H7 (cell line): ENCODE measurements at places on chromosomes 16 and 17. TPM values are rescaled to one million over a fixed set of nuclear protein-coding genes. Genes with fewer than 3 reads are reported as not detected.

Gene GRAP
- total RNA-seq, result 0.15 and 0.66 TPM in 2 replicates

DNA sequence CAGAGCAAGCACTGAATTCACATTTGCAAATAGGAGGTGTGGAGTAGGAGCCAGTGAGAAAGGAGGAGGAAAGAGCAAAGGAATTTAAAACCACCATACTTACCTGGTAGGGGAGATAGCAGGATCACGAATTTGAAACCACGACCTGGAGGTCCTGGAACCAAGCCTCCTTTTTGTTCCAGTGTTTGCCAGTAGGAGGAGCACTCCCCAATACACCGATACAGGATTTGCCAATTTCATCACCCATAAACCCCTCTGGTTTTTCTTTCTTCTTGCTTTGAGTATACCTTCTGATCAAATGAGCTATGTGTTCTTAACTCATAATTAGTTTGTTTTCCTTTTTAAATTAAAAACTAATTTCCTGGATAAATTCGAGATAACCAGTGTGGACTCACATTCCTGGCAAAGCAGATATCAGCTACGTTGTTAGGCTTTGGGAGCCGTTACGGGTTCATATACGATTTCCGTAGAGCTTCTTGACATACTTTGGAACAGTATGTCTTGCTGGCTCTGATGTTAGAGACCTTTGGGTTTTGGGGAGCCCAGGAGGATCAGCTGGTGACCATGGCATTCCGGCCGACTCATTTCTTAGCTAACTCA, 22.7 kb downstream of the BCO1 start:
- peak; percentile 69 for DNase-seq

- peak; percentile 35 for DNase-seq
Measured at GRCh38 chr17:8469964-8470363, 34.3 kb downstream of the NDEL1 start.

GRCh38 chr16:11602321-11602720, 15.6 kb upstream of the LITAF start:
- DNase-seq, result no peak

- peak; percentile 75 for DNase-seq
Measured at GRCh38 chr17:72118335-72119076, 2.3 kb upstream of the SOX9 start.

Gene KRTAP2-2
- not detected in 2 replicates for total RNA-seq

- DNase-seq, result no peak
Measured at GRCh38 chr16:83187405-83187804, 560.6 kb downstream of the CDH13 start.

DNA sequence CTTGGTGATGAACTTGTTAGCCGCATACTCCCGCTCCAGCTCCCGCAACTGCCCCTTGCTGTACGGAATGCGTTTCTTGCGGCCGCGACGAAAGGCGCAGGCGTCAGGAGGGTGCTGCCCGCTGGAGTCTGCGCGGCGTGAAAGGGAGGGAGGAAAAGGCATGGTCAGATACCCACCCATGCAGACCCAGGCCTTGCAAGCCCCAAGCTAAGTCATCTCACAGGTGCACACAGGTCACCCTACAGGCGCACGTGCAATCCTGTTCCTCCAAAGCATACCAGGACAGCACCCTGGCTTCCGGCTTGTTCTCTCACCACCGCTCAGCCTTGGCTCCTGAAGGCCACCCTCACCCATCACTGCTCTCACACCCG, 1.6 kb downstream of the HOXB13 start:
- no peak for DNase-seq

- no peak for DNase-seq
Measured at GRCh38 chr17:1107777-1108477, 71.9 kb downstream of the ABR start.

- DNase-seq, result no peak
Measured at GRCh38 chr17:76735586-76736348, 1.4 kb downstream of the SRSF2 start.

Gene KIF1C
- total RNA-seq, result 46.2 and 48.8 TPM in 2 replicates

- DNase-seq, result no peak
Measured at GRCh38 chr16:71379711-71380110, 21.2 kb downstream of the CALB2 start.

Gene TMEM94
- 58.2 and 76.8 TPM in 2 replicates for total RNA-seq

Gene TMEM238L
- not detected in 2 replicates for total RNA-seq

Gene MRM1
- total RNA-seq, result 19.3 and 24.8 TPM in 2 replicates

Gene RUNDC3A
- total RNA-seq, result 5.1 and 5.7 TPM in 2 replicates

- peak; percentile 76 for DNase-seq
Measured at GRCh38 chr16:46996391-46996790, 22.9 kb upstream of the DNAJA2 start.
